Activated CD4-positive, alpha-beta T cell treated with anti-CD3 and anti-CD28 coated beads, Interleukin-2, amount 50 U/mL, for 16 hours (primary cell): ENCODE measurements at places on chromosomes 5 and 9.

DNA sequence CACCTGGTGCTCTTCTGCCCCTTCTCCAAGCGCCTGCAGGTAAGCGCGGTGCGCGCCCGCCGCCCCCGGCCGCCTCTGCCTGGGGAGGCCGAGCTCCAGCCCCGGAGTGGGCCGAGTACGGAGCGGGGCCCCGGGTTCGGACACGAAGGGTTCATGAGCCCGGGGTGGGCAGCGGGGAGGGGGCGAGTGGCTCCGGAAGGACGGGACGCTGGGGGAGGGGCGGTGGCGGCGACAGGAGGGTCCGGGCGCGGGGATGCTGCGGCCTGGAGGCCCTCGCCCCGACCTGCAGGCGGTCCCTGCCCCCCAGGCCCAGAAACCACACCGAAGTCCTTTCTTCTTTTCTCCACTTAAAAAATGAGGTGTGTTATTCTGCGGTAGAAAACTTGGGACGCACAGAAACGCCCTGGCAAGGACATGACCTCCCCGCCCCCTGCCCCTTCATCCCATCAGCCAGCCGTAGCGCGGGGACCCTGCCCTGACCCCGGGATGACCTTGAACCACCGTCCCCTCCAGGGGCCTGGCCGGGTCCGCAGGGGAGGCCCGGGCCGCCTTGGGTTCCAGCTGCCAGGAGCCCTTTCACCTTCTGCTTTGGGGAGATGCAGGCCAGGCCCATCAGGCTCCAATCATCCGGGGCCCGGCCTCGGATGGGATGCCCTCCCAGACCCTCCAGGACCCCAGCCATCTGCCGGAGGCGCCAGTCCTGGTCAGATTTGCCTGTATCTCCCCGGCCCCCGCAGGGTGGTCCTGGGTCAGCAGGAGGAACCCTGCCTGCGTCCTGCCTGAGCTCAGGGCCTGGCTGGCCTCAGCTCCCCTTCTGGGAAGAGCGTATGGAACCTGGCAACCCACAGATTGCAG, 545 bp downstream of the DIPK1B start:
- no peak for DNase-seq

DNA sequence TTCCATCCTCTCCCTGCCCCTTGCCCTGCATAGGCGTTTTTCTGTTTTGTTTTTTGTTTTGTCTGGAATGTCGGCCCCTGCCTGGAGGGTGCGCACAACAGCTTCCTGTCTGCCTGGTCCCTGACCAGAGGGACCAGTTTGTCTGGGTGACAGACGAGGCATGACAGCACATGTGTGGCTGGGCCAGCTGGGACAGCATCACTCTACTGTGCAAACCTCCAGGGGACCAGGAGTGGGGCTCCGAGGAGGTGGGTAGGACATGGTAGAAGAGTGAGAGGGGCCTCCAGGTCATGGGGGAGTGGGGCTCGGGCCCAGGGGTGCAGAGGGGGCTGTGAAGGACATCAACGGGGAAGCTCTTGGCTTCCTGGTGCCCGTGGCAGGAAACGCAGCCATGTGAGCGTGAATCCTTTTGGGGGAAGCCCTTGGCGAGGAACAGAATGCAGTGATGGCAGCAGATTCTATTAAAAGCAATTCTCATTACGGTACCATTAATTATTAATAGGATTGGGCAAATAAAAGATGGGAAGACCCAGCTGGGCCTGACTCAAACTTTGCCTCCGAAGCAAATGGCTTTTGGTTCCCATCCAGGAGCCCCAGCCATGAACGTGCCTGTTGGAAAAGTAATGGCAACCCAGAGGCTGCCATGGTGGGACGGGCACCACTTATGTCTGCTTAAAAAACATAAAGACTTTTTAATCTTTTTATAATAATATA, 184.4 kb upstream of the IER5L start:
- no peak for DNase-seq

- DNase-seq = no peak
Measured at GRCh38 chr5:111434800-111435199, 77.5 kb downstream of the STARD4 start.

- no peak for DNase-seq
Measured at GRCh38 chr5:87361031-87361445, 51.7 kb downstream of the CCNH start.

- DNase-seq = peak; percentile 98
Measured at GRCh38 chr9:35111001-35111933, 4.4 kb downstream of the ATOSB start.

DNA sequence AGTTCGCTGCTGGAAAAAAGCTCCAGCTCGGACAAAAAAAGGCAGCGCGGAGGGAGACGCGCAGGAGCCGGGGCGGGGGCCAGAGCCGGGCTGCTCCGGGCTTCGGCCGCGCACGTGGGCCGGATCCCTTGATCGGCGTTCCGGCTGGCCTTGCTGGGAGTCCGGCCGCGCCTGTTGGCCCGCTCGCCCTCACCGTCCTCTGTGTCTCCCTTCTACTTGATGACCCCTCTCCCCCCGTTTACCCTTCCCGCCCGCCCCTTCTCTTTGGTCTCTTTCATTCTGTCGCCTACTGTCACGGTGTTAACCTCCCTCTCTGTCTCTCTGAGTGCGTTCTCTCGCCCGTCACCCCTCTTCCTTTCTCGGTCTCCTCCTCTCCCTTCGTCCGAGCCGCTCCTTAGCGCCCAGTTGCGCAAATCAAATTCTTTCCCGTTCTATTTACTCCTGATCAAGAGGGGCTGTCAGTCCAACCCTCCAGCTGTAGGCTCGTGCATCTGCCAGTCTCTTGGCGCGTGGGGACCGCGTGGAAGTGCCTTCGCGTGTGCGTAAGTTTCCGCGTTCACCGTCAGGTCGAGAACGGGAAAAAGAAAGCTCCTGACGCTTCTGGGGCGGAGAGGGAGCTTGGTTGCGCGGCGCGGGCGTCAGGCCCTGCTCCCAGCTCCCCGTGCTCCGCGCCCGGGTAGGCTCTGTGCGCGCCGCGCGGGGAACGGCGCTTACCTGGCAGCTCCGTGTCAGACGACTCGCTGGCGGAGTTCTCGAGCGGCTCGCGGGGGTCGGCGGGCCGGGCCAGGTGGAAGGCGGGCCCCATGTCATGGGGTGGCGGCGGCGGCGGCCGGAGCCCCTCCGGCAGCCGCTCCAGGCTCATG, 798 bp downstream of the PITX1 start:
- no peak for DNase-seq

DNA sequence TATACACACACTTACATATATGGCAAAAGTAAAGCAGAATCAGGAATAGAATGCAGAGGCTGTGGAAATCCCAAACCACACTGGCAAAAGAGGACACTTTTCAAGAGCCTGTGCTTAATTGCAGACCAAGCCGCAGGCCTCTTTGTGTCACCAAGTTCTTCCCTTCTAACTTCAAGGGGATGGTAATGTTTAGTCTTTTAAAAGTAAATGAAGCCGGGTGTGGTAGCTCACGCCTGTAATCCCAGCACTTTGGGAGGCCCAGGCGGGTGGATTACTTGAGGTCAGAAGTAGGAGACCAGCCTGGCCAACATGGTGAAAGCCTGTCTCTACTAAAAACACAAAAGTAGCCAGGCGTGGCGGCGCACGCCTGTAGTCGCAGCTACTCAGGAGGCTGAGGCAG, 28.7 kb downstream of the ROR2 start:
- DNase-seq = no peak

DNA sequence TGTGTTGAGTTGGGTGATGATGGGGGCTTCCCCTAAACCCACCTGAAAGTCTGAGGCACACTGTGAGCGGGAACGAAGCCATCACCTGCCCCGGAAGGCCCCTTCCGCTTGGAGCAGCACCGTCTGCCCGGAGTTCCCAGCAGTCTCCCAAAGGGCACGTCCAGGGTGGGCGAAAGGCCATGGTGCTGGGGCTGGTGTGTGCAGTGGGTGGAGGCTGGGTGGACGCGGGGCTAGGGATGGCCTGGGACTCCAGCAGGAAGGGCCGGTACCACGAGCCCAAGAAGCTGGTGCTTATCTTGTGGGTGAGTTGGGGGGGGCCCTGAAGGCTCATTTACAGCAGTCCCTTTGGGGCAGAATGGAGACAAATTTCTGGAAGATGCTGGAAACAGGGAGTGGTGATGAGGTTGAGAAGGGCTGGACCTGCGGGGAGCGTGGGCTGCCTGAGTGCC, 4.6 kb downstream of the FLT4 start:
- no peak for DNase-seq

GRCh38 chr5:170268153-170268689, 29.4 kb downstream of the LCP2 start:
- no peak for DNase-seq

GRCh38 chr5:172380301-172380986, 73.9 kb downstream of the SH3PXD2B start:
- no peak for DNase-seq

DNA sequence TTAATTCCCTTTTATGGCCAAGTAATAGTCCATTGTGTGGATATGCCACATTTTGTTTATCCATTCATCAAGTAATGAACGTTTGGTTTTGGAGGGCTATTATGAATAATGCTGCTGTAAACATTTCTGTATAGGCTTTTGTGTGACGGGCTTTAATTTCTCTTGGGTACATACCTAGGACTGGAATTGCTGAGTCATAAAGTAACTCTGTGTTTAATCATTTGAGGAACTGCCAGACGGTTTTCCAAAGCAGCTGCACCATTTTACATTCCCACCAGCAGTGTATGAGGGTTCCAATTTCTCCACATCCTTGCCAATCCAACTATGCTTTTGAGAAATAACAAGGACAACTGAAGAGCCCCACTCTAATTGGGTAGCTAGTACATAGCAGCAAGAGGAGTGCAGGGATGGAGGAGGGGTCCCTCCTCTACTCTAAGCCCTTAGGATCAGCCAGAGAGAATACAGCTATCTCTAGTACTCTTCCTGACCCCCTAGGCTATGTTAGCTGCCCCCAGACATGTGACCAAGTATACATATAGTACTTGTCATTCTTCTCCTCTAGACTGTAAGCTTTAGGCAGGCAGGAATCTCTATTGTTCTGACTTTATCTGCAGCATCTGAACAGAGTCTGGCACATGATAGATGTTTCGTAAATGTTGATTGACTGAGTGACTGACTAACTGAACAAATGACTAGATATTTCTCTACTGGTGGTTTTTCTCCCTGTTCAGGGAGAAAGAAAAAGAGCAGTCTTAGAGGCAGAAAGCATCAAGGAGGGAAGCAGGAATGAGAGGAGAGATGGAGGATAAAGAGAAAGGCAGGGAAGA, 22.1 kb upstream of the MATR3 start:
- no peak for DNase-seq

GRCh38 chr5:83069096-83069799, 7.9 kb downstream of the TMEM167A start:
- DNase-seq = no peak

DNA sequence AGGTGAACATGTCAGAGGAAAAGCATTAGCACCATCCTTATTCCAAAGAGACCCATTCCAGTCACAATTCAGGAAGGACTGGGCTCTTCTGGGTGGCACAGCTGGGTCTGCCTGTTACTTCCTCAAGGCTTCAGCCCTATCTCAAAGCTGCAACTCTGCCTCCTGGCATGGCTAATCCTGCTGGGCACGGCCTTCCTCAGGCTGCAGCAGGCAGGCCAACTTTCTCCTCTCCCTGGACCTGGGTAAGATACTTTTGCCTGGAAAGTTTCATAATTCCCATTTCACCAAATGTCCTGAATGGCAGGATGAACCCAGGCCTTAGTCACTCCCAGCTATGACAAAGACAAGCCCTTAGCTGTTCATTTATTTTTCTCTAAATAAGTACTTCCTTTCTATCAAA, 50.1 kb downstream of the MACROH2A1 start:
- DNase-seq = no peak

- DNase-seq = no peak
Measured at GRCh38 chr9:123310551-123311249, 42.3 kb upstream of the STRBP start.

GRCh38 chr5:83530193-83530592, 58.6 kb downstream of the VCAN start:
- no peak for DNase-seq

- no peak for DNase-seq
Measured at GRCh38 chr9:93461821-93462220, 8.4 kb upstream of the FAM120AOS start.

DNA sequence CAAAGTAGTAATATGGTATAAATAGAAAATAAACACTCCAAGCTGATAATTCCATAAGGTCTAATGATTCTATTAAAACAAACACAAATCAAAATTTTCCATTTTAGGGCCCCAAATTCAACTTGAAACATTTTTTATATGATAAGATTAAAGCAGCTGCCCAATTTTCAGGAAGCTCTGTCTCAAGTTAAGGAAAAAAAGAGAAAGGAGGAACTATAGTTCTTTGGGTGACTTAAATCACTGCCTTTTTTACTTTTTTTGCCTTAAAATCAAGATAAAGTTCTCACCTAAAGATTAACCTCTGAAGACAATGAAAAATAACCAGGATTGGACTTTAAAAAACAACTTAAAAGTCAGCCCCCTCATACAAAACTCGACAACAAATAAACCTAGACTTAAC, 76.0 kb upstream of the IFNE start:
- no peak for DNase-seq

GRCh38 chr9:107907715-107908114, 418.1 kb upstream of the KLF4 start:
- DNase-seq = no peak

- DNase-seq = no peak
Measured at GRCh38 chr9:94148419-94148818, 64.2 kb downstream of the PTPDC1 start.

DNA sequence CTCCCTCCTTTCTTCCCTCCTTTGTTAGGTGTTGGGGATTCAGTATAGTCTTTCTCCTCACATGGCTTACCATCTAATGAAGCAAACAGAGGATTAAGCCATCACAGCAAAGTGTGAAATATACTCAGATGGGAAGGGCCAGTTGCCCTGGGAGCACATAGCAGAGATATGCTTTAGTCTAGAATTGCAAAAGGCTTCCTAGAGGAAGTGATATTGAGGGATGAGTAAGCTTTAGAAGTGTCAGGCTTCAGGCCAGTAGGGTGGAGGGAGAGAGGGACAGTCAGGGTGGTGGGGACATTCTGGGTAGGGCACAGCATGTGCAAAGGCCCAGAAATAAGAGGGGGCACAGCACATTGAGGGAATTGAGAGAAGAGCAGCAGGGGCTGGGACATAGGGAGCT, 46.2 kb upstream of the GLRA1 start:
- DNase-seq = no peak

- DNase-seq = no peak
Measured at GRCh38 chr9:124489222-124489621, 18.0 kb downstream of the NR5A1 start.

- DNase-seq = no peak
Measured at GRCh38 chr9:81906671-81907070, 21.6 kb upstream of the SPATA31D4 start.

- peak; percentile 54 for DNase-seq
Measured at GRCh38 chr9:117487555-117488175, 72.8 kb upstream of the ASTN2 start.

DNA sequence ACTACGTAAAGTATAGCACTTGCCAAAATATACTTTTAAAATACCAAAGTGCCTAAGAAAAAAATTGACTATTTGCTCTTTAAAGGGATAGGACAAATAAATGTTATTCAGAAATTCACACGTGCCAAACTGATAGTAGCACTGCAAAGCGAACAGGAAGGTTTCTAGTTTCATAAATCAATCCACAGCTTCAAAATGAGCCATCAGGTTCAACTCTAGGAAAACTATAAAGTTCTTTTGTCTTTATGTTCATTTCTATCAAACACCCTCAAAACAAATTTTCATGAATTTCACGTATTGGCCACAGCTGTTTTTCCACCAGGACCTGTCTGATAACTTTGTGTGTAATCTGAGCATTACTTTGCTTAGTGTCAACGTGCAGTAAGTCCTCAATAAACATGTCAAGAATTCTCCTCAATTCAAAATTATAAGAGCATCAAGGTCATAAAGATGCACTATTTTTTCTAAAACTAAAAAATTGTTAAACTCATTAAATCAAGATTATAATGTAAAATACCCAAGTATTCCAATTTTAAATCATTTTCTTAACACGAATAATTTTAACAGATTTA, 3.0 kb downstream of the RNF130 start:
- DNase-seq = no peak
